ENCODE measurements at places on chromosomes 4 and X. TPM values are rescaled to one million over a fixed set of nuclear protein-coding genes. Genes with fewer than 3 reads are reported as not detected.

GRCh38 chr4:91373546-91373945 lies 930.2 kb upstream of the GRID2 start:
- DNase-seq: no peak

DNA sequence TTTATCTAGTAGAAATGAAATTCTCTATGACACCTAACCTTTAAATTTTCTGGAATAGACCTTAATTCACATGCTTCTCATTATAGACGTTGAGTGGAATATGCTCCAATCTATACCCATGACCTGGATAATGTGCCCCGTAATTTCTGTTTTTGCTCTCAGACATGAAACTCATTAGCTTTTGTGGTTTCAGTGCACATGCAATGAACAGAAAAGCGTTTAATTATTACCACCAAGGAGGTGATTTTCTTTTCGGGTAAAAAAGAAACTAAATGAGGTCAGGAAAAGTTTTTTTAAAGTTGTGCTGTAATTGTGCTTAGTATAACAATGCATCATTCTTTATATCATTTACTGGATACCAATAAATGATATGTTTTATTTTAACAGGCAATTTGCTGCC lies 1703.9 kb upstream of the TENM3 start:
- DNase-seq: no peak

Gene GPR50
- total RNA-seq: not detected

GRCh38 chr4:121950680-121951520 lies 960 bp downstream of the TRPC3 start:
- DNase-seq: no peak

Gene IQCM
- total RNA-seq: not detected
